ENCODE measurements at places on chromosomes 5 and 9. TPM values are rescaled to one million over a fixed set of nuclear protein-coding genes. Genes with fewer than 3 reads are reported as not detected.

The SELENOP gene
- 1.5 TPM for total RNA-seq

The FAM151B gene
- total RNA-seq = 3.4 TPM

The PFN3 gene
- total RNA-seq = not detected

The DPM2 gene
- 27.0 TPM for total RNA-seq

The CCDC69 gene
- total RNA-seq = 0.13 TPM

The PNPLA7 gene
- 0.89 TPM for total RNA-seq

The GPR21 gene
- 0.65 TPM for total RNA-seq

The PCDHA3 gene
- total RNA-seq = not detected

The LCN15 gene
- total RNA-seq = not detected

The C5orf52 gene
- not detected for total RNA-seq

The SEC16A gene
- 34.5 TPM for total RNA-seq

The SPATA31D1 gene
- total RNA-seq = not detected

The PPP3R2 gene
- total RNA-seq = not detected

The ABO gene
- total RNA-seq = not detected

The GRIA1 gene
- total RNA-seq = 0.11 TPM

Measured in GM23248 (cell line).